WERI-Rb-1 (cell line): ENCODE measurements at places on chromosomes 7 and 10.

GRCh38 chr10:29949411-29950011, 109.9 kb downstream of the JCAD start:
- no peak for DNase-seq

GRCh38 chr10:45501791-45502190, 127.8 kb downstream of the ALOX5 start:
- DNase-seq, result no peak

DNA sequence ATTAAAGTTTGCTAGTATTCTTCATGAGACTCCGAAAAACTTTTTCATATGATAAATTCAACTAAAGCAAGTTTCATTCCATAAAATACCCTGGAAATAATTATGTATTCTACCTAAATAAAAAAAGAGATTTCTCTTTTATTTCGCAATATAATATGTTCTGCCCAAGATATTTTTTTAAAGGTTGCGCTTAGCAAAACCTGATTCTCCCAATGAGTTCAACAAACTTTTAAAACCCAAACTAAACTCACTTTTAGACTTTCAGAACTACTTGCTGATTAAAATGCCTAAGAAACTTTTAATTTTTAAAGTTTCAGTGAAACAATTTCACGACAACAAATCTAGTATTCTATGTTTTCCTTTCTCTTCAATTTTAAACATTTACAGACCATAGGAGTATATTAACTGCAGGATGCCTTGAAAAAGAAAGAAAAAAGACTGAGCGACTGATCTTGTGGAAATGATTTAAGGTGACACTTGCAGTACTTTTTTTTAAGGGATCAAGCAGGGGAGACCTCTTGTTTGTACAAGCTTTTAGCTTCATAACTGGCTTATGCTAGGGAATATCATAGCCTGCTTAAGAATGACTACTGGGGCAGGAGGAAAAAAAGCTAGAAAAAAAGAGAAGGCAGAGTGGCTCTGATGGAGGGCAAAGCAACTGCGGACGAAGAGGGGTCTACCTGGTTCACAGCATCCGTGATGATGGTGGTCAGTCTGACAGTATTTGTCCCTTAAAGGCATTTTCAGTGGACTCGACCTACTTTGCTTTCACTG, 1.5 kb downstream of the ZNF800 start:
- no peak for DNase-seq

- DNase-seq, result no peak
Observed at GRCh38 chr7:30655096-30655970, 26.9 kb downstream of the CRHR2 start.

DNA sequence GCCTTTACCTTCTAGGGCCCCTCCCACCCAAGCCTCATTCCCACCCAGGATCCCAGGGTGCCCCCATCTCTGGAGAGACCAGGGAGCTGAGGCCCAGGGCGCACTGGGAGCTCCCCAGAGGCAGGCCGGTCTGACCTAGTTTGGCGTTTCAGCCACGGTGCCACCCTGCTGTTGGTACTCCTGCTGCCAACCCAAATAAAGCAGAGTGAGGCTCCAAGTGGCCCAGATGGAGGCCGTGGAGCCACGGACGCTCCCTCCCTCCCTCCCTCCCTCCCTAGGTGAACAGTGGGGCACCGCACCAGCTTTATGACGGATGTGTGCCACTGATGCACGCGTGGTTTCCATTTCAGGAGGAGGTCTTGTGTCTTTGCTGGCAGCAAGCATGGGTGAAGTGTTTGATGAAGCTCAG, 1.8 kb downstream of the INPP5A start:
- no peak for DNase-seq

GRCh38 chr7:141891336-141891735, 24.9 kb upstream of the OR9A4 start:
- DNase-seq, result no peak

- peak; percentile 57 for DNase-seq
Observed at GRCh38 chr7:33062023-33062781, at the start of gene NT5C3A. Gene NT5C3A (minus strand): TSS chr7:33062776. CDS start chr7:33062705, 71 bp downstream.

DNA sequence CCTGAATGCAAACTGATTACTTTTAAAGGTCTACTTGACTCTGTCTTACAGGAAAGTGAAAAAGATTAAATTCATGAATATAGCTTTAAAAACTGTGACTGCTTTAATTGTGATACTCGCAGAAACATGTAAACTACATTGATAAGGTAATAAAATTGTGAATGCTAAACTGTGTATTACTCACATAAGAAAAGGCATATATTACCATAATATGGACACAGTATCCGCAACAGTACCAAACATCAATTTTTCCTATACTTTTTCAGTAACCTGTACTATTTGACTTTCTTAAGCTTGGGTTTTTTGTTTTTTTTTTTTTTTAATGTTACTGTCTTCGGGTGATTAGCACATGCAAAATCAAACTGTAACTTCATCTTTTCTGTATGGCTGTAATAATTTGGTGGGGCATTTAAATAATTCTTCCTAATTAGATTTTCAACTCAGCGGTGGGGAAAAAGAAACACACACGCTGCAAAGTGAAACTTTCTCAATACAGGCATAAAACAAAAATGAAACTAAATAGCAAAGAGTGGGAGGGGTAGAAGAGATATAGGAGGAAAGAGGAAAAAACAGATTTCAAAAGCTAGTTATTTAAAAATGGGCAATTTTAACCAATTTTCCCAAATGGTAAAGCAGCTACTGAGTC, 23.2 kb downstream of the NT5C3A start:
- no peak for DNase-seq

DNA sequence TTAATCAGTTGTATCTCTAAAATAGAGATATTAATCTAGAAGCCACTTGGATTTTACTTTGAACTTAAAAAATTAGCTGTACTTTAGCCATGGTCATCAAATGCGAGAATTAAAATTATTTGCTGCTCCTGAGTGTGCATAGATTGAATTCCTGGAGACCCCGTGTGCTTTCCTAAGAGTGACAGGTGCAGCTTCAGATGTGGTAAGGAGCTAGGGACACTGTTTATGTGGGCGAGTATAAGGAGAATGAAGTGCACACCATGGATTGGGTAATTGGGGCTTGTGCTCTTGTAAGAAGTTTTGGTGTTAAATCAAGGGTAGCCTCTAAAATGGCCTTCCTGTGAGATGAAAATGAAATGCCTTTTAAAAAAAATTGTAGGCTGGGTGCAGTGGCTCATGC, 9.8 kb downstream of the PLCE1 start:
- DNase-seq, result no peak

- DNase-seq, result no peak
Observed at GRCh38 chr7:37683246-37684120, at the start of gene GPR141. Gene GPR141 (plus strand): TSS chr7:37683766. CDS start chr7:37740394, 56,628 bp downstream.

DNA sequence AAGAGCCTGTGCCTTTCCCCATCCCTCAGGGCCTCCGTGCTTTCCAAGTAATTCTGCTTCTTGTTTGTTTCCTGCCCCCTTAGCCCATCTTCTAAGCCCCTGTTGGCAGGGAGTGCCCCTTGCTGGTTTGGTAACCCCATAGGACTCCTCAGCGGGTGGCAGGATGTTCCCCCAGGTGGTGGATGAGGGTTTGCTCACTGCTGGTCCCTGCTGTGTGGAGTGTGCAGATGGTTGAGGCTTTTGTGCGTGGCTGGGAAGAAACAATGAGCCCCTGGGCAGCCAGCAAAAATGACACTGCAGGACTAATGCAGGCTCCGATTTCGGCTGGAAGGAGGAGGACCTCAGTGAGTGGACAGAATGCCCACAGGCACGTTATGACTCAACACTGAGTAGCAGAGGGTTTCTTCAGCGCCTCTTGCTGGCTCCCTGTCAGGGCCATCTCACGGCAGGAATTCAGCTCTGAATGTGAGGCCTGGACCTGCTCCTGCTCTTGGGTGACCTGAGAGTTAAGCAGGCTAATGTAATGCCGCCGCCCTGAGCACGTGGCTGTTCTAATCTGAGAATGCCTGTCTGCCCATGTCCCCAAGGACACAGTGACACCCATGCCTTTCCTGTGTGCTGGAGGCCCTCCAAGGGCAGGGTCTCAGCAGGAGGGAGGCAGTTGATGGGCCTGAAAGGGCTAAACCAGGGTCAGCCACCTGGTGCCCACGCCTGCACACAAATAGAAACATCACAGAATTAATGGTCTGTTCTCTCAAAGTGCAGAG, 16.6 kb downstream of the BAG3 start:
- DNase-seq, result peak; percentile 93
